ENCODE measurements at places on chromosomes 6 and 20.

DNA sequence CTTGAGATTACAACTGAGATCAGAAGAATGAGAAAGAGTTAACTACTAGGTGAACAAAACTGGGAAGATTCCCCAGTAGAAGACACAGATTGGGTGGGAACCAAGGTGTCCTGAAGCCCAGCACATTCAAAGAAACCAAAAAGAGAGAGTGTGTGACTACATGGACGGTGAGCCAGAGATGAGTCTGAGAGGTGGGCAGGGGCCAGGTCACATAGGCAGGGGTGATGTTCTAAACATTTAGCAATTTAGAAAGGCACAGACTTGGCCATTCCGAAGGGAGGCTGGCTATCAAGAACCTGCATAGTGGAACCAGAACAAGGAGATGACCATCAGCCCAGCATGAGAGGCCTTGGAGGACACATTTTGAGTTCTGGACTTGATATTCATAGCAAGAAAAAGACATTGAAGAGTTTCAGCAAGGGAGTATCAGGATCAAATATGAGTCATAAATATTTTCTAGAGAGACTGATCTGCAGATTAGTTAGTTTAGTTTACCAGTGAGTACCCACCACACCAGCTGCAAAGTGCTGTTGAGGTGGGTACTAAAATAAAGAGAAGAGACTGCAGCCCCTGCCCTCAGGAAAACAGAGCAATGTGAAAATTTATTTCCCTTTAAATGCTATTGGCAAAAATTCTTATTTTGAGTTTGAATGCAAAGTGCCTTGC, 340.5 kb upstream of the PRDM1 start:
- DNase-seq = no peak

DNA sequence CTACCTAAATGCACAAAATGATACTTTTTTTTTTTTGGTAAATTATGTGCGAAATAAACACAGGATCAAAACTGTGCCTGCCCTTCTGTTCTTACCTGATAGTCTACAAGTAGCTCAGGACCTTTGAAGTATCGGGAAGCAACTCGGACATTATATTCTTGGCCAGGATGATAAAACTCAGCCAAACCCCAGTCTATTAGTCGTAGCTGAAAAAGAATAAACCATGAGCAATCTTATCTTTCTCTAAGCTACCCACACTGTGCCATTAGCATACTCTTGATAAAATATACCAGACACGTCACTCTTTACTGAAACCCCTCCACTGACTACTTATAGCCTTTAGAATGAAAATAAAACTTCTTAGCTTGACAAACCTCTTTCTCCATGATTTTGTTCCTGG, 29.8 kb upstream of the TBC1D20 start:
- DNase-seq = no peak

GRCh38 chr6:101114703-101115102, 233.6 kb upstream of the ASCC3 start:
- DNase-seq = peak; percentile 61

- DNase-seq = no peak
These were observed 181.9 kb downstream of the GMPR start for GRCh38 chr6:16420337-16420714.

DNA sequence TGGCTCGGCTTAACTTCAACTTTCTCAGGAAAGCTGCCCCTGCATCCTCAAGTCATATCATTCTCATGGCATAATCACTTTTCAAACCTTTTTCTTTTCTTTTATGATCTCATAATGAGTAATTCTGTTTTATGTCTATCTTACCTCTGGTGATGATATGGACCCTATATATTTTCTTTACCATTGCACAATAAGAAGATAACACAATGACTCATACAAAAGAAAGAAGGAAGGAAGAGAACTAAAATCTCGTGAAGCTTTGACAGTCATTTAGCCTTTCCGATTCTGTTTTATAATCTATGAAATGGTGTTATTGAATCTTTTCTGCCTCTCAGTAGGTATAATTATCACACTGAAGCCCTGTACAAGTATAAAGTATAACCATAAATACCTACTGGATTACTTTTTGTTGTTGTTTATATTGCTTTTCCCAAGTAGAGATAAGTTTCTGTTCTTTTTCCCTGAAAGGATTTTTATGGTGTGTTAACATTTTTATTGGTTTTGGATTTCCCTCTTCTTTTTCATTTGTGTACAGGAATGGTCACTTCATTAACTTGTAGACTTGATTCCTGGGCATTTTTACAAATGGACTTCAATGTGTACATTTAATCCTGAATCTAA, 300.9 kb downstream of the LAMA2 start:
- no peak for DNase-seq

- no peak for DNase-seq
These were observed 585 bp downstream of the PSMB9 start for GRCh38 chr6:32854376-32855178.

DNA sequence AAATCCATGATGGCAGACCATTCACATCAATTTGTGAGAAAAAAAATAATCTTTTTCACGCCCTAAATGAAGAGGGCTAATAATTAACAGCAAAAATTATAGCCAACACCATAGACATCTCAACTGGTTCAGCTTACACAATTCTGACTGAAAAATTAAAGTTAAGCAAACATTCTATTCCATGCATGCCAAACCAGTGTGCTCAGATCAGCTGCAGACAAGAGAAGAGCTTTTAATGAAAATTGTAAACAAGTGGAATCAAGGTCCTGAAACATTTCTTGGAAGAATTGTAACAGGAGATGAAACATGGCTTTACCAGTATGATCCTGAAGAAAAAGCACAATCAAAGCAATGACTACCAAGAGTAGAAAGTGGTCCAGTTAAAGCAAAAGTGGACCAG, 710.4 kb downstream of the EPHA7 start:
- DNase-seq = no peak

DNA sequence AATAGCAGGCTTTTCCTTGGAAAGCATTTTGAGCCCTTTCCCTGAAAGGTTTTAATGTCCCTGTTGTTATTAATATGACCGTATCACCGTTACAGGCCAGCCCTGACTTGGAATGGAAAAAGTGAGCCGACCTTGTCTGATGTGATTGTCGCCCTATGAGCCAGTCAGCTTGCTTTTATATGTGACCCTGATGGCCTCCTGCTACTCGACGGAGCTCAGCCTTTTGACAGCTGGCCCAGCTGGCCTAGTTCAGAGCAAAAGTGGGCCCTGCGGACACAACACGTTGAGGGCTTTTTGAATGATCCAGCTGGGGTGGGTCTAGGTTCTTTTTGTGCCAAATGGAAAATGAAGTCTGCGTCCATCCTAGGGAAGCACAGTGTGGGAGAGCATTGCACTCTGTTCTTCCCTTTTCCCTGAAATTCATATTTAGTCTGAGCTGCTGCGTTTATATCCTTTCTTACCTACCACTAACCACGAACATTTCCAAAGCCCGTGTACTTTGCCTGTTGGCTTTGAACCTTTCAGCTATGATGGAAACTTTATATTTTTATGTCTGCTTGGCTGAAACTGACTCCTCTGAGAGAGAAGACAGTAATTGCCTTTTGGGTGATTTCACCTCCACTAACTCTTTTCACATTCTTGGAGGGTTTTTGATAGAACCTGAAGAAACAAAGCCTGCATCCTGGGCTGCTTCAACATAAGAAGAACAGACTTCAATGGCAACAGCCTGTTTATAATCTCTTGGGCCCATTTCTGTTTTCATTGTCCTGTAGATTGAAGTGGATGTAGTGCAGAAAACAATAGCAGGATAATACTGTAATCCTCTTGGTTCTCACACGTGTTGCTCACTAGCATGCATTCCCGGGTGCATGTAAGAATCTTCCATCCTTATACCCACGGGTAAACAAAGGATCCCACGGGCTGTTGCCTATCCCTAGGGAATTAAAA, 121.8 kb upstream of the HDGFL1 start:
- peak; percentile 66 for DNase-seq

DNA sequence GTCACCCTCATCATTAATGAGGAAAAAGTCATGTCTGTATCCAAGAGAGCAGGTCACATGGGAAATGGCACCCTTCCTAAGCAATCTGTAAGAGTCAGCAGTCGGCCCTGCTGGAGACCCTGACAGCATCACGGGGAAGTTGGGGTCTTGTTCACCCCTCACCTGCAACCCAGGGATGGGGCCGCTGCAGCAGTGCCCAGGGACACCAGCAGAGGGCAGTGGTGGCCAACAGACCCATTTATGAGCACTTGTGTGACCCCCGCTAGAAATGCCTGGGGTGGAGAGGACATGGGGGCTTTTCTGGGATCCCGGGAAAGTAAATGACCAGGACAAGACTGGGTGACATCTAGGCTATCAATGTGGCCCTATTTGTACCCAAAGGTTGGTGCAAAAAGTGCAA, 35.9 kb downstream of the ANKRD60 start:
- no peak for DNase-seq
